ENCODE measurements at places on chromosomes 4 and X.

DNA sequence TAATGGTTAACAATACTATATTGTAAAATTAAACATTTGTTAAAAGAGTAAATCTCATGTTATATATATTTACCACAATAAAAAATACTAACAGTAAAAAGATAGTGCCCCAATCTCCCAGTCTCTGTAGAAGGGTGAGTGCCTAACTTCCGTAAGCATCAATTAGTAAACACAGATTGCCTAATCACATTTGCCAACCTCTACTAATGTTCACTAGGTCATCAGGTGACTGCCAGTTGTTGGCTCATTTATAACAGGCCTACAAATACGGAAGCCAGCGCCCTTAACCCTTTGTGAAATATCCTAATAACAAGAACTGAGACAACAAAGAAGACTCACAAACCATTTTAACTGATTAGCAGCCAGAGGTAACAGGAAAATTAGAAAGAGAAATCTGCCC, 345.1 kb downstream of the INPP4B start:
- no peak for DNase-seq

DNA sequence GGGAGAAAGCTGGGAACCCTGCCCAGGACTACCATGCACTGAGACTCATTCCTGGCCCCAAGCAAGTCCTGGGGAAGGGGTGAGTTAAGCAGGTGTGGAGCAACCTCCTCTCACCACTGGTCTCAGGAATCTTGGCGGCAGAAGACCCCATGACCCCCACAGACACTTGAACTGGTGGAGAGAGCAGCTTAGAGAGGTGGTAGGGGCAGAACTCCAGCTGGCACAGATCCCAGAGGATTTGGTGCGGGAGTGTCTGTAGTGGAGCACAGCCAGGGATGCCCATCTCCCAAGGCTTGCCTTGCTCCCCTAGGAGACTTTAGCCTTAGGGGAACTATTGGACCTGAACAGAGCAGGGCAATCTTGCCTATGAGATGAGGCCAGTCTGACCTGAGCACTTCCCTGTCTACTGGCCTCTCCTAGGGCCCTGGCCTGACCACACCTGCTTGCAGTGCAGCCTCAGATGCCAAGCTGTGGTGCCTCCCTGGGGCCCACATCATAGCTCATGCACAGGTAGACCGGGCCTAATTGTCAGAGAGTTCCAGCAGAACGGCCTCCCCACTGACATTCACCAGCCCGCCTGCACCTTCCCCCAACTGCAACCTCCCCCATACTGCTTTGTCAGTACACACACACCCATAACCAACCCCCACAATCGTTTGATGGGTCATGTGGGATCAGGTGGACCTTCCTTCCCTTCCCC, 78.0 kb downstream of the NAA11 start:
- no peak for DNase-seq

DNA sequence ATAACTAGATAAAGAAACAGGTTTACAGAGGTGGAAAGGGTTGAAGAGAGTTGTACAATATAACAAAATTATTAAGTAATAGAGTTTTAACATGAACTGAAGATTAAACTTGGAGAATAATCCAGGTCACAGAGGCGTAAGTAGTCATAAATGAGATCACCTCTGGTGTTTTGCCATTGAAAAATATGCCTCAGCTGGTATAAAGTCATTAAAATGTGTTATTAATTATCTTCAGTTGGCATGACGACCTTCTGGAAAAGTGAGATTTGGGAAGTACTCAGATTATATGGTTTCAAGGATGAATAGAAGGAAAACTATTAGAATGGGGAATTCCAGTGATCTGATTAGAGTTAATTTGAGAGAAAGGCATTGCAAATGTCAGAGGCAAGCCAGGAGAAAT, 237.5 kb upstream of the ANXA10 start:
- DNase-seq, result no peak

GRCh38 chr4:145316897-145317574, 136.6 kb upstream of the OTUD4 start:
- DNase-seq, result no peak

DNA sequence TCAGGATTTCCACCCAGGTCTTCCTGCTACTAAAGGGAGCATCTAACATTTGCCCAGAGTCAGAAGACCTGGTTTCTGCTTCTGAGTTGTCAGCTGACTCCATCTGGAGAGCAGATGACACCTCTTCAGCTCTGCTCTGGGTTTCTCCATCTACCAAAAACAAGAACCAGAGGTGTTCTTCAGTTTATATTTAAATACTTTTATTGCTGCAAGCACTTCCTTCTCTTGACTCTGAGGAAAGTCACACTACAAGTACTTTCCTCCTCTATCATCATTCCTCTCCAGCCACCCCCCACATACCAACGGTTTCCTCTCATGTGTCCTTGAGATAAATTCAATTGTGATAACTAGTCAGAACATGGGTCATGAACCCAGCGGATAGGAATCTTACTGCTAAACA, 88.4 kb downstream of the PPP3CA start:
- DNase-seq, result no peak

GRCh38 chr4:56271131-56271530, 116.2 kb downstream of the AASDH start:
- DNase-seq, result no peak

Data from retina (tissue), 1 donor.